ENCODE measurements at places on chromosomes 12 and 14. TPM values are rescaled to one million over a fixed set of nuclear protein-coding genes. Genes with fewer than 3 reads are reported as not detected.

The DPF3 gene
- polyA plus RNA-seq = 2.9 TPM

The COCH gene
- 39.9 TPM for polyA plus RNA-seq

The TPPP2 gene
- polyA plus RNA-seq = not detected

The VIPAS39 gene
- polyA plus RNA-seq = 31.1 TPM

The SERPINA12 gene
- polyA plus RNA-seq = not detected

The CLEC1A gene
- not detected for polyA plus RNA-seq

The PLEKHD1 gene
- polyA plus RNA-seq = not detected

The LTBP2 gene
- 0.44 TPM for polyA plus RNA-seq

The C14orf132 gene
- 62.0 TPM for polyA plus RNA-seq

Measured in neural cell (in vitro differentiated cells).